ENCODE measurements at places on chromosomes 7 and 10.

- DNase-seq, result no peak
Observed at GRCh38 chr7:1244700-1245523, 12.2 kb downstream of the UNCX start.

DNA sequence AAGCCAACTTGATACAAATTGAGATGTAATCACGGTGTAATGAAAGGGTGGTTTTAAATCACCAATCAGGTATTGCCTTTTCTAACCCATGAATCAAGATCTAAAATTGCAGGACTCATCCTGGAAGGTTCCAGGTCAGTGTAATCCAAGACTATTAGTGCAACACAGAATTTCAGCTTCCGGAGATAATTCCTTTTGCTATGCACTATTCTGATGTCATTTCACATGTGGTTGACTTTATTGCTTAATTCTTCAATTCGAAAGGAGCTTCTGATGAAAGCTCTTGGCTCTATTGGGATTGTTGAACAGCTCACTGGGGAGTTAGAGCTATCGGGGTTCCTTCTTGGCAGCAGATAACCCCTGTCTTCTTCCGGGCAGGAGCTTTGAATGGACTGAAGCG, 147.4 kb upstream of the INSYN2A start:
- DNase-seq, result no peak

GRCh38 chr7:18163091-18163490, 135.4 kb upstream of the PRPS1L1 start:
- no peak for DNase-seq

DNA sequence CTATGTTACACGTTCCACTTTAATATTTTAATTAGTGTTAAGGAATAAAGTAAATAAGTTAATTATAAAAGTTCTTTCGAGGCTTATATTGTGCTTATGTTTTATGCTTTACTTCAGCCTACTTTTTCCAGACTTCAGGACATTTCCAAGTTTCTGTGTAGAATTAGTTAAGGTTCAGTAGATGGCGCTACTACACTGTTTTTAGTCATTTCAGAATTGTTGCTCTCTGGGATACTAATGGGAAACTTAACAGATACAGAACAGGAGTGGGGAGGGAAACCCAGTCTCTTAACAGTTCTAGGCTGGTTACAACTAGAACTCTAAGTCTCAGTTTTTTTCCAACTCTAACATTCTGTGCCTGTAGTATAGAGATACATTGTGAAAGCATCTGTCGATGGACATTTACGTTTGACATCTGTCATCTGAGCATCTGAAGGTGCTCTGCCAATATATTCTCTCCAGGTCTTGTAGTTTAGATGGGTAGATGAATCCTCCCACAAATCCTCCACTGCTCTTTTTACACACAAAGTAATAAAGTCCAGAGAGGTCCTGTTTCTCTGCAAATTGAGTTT, 56.8 kb upstream of the FAM171A1 start:
- no peak for DNase-seq

DNA sequence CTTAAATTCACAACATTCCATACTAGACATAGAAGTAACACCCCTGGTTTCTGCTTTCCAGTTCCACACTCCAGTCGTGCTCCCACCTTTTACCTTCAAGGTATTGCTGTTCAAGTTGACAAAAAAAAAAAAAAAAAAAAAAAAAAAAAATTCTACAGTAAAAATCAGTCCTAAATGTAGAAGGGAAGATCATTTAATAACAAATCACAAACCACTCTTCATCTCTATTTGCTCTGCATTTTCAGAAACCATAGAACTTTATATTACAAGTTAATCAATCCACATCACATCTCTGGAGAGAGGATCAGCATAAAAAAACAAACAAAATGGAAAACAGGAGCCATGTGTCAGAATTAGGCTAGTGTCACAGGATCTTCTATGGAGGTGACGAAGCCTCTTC, 206.3 kb upstream of the KLF14 start:
- DNase-seq, result no peak

DNA sequence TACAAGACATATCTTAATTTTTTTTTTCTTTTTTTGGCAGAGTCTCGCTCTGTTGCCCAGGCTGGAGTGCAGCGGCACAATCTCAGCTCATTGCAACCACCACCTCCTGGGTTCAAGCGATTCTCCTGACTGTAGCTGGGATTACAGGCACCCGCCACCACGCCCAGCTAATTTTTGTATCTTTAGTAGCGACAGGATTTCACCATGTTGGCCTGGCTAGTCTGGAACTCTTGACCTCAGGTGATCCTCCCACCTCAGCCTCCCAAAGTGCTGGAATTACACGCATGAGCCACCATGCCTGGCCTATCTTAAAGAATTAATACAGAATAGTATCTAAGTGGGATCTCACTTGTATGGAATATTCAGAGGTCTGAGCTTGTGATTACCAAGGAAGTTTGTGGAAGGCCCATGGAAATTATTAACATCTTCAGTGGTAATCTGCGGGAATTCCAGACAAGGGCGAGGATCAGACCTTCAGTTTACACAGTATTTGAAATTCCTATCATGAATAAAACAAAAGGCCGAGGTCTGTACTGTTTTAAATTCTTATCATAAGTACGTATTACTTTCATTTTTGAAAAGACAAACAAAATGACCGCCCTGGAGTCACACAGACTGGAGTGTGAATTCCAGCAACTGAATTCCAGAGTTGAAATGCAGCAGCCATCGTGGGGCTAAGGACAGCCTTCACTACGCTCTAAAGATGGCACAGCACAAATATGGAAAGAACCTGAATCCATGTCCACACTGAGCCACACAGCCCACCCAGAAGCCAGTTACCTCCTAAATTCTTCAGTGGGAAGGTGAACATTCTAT, 16.7 kb downstream of the GPRIN2 start:
- DNase-seq, result no peak

DNA sequence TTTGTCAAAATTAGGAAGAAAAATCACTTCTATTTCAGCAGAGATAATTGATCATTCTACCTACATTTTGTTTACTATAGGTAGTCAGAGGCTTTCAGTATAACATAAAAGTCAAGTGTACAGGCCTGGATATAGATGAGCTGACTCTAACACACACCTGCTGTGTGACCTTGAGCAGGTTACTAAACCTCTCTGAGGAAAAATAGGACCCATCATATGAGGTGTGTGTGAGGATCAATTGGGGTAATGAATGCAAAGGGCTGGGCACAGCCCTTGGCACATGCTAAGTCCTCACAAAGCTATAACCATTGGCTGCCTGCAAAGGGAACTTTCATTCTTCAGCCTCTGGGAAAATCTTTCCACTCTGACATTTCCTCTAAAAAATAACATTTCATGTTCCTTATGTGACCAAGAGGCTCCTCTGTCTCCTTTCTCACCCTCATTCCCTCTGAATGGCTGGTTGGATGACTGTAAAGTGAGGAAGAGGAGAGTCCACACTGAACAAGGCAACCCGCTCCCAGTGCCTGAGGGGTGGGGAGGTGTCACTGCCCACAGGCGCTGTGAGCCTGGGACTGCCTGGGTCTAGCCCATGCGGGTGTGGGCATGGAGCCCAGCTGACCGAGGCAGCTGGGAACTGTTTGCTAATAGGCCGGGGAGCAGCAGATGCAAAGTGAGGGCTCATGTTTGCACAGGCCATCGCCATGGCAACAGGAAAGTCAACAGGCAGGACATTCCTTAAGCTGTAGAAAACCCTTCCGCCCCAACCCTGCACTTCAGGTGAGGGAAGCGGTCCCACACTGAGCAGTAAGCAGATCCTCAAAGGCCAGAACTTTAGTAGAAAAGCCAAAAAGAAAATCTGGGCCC, 36.8 kb downstream of the MYOF start:
- no peak for DNase-seq

GRCh38 chr7:113085781-113086390, 741 bp downstream of the GPR85 start:
- no peak for DNase-seq

DNA sequence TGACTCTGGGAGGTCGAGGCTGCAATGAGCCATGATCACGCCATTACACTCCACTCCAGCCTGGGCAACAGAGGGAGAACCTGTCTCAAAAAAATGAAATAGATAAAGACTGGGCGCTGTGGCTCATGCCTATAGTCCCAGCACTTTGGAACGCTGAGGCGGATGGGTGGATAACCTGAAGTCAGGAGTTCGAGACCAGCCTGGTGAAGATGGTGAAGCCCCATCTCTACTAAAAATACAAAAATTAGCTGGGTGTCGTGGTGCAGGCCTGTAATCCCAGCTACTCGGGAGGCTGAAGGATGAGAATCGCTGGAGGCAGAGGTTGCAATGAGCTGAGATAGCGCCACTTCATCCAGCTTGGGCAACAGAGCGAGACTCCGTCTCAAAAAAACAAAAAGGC, 1.1 kb upstream of the DDX21 start:
- DNase-seq, result no peak

DNA sequence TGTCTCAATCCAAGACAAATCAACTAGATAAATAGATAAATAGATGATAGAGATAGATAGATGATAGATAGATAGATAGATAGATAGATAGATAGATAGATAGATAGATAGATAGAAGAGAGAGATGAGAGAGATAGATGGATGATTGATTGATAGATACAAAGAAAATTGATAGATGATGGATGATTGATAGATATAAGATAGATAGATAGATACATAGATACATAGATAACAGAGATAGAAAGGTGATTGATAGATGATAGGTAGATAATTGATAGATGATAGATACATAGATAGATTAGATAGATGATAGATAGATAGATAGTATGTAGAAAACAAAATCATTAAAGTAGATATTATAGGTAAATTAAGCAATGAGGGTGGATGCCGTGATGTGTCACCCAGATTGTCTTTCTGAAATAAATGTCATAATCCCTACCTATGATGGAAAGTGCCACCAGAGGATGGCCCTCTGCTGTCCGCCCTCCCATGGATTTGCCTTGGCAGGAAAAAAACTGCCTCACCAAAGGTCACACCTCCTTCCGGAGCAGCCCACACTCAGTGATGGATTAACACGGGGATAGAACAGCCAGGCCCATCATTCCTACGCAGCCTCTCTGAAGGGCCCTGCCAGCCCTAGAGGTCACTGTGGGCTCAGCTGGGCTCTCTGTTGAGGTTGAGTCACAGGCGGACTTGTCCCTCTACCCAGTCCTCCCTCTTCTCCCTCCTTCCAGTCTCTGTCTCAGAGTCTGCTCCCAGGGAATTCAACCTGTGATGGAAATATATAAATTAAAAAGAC, 50.8 kb downstream of the KCNH2 start:
- no peak for DNase-seq

GRCh38 chr7:39510864-39511354, 55.3 kb upstream of the YAE1 start:
- no peak for DNase-seq

DNA sequence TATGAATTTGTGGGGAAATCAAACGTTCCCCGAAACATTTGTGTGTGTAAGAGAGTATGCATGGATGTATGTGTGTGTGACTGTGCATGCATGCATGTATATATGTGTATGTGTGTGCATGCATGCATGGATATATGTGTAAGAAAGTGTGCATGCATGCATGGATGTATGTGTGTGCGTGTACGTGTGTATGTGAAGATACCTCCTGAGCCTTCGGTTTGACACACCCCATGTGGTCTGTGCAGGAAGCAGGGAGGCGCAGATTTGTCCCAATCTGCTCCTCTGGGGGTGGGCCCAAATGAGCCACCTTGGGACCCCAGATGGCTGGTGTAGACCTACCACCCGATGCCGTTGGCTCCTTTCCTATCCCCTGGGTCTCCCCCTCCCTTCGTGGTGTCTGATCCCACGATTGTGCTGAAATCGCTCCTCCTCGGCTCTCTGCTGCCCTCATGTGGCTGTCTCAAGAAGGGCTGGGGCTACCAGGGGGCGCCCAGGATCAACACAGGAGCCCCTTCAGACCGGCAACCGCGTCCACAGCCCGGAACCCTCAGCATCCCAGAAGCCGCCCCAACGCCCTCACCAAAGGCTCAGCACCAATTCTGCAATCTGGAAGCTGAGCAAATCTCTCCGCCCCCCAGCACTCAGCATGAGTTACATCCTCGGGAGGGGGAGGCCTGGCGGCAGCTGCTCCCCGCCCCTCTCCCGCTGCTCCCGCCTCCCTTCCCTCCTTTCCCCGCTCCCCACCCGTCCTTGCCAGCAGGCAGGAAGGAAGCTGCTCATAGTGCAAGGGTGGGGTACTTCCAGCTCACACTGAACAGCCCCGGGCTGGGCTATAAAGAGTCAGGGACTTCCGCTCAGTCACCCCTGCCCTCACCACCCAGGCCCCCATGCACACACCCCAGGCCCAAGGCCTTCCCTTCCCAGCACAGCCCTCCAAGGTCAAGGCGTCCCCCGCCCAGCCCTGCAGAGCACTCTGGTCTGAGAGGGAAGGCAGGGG, 2.3 kb upstream of the NOS3 start:
- DNase-seq, result peak; percentile 65

DNA sequence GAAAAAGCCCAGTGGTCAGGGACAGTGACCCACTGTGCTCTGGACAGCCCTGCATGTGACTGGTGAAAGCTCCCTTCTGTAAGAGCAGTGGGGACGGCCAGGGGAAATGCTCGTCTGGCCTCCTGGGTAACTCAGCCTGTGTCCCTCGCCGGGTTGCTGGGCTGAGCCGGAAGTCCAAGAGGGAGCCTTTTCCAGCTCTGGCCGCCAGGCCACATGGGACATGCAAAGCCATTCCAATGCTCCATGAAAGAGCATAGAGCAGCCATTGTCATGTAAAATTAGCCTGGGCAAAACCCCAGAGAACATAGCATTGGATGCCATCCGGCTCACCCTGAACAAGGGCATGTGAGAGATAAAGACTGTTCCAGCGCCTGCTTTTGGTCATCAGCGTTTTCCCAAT, 64.9 kb upstream of the ADRB1 start:
- no peak for DNase-seq

GRCh38 chr10:62157601-62158000, 111.0 kb downstream of the RTKN2 start:
- no peak for DNase-seq

- DNase-seq, result no peak
Observed at GRCh38 chr10:3009341-3009740, 58.0 kb upstream of the PFKP start.

GRCh38 chr7:132654150-132654549, 77.9 kb upstream of the PLXNA4 start:
- no peak for DNase-seq

Data from activated naive CD8-positive, alpha-beta T cell treated with anti-CD3 and anti-CD28 coated beads for 36 hours (primary cell).